SK-MEL-5 (cell line): ENCODE measurements at places on chromosomes 11 and 22. TPM values are rescaled to one million over a fixed set of nuclear protein-coding genes. Genes with fewer than 3 reads are reported as not detected.

Gene OR52I1
- total RNA-seq: not detected in 2 replicates

Gene C11orf91
- total RNA-seq: 0.29 TPM in 1 of 2 replicates, not detected in the other

Gene KRTAP5-9
- total RNA-seq: not detected in 2 replicates

Gene RAB3IL1
- total RNA-seq: 6.1 and 6.8 TPM in 2 replicates
